ENCODE measurements at places on chromosomes 5 and 9.

DNA sequence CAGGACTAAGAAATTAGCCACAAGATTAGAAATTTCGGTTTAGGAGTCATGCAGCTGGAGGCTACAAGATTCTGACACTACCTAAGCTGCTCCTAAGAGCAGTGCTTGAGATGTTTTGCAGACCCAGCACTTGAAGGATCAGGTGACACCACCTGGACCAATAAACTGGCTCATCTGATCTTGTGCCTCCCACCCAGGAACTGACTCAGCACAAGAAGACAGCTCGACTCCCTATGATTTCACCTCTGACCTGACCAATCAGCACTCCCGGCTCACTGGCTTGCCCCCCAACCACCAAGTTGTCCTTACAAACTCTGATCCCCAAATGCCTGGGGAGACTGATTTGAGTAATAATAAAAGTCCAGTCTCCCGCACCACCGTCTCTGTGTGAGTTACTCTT lies 170.4 kb downstream of the TTC39B start:
- DNase-seq: no peak

GRCh38 chr5:140806834-140807775 lies at the start of gene PCDHA4:
Gene PCDHA4, plus strand, starts transcription at chr5:140807068.
- DNase-seq: no peak

DNA sequence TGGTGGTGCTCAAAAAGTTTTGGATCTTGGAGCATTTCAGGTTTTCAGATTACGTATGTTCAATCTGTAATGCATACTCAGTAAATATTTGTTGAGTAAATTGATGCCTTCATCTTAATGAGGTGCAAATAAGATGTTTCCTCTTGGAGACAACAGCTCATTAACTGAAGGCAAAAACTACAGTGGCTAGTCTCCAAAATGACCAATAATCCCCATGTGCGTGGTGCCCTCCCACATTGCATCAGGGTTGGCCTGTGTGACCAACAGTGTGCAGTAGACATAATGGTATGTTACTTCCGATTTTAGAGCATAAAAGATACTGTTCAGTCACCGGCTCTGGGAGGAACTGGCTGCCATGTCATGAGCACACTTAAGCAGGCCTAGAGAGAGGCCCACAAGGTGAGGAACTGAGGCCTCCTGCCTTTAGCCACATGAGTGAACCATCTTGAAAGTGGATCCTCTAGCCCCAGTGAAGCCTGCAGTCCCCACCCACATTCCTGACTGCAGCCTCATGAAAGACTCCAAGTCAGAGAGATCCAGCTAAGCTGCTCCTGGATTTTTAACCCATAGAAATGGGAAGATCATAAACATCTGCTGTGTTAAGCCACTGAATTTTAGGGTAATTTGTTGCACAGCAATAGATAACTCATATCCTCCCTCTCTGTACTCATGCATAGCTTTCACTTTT lies 55.7 kb downstream of the LIFR start:
- DNase-seq: no peak

DNA sequence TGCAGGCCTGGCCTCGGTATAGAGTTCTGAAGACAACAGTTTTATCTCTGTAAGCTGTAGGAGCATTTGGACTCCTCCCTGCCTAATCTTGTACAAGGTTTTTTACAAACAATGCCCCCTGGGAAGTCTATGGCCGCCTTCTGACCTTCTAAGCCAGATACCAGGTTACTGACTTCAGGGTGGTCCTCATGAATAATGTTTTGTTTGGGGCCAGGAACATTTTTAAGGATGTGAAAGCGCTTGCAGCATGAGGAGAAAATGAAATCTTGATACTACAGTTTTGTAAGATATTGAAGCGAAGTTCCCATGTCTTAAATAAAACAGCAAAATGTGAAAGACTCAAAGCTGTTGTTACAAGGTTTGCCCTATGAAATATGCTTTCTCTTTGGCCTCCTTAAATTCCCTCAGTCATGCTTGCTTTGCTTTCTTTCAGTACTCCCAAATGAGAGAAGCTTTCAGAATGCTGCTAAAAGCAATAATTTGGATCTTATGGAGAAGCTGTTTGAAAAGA lies 5.2 kb downstream of the ANKDD1B start:
- DNase-seq: no peak

DNA sequence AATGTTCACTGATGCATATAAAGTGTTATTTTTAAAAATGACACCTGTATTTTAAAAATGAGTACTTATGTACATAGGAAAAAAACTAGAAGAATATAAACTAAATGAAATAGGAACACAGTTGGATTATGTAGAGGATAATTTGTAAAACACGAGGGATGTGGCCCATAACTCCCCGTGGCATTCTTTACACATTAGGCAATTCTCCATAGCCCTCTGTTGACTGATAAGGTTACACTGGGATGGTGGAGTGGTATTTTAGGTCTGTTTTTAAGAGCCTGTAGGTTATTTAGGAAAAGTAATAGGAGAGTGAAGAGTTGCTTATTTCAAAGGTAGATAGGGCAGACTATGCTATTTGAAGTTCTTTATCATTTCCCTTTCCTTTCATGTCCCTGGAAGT lies 1.8 kb downstream of the CAVIN4 start:
- DNase-seq: no peak

DNA sequence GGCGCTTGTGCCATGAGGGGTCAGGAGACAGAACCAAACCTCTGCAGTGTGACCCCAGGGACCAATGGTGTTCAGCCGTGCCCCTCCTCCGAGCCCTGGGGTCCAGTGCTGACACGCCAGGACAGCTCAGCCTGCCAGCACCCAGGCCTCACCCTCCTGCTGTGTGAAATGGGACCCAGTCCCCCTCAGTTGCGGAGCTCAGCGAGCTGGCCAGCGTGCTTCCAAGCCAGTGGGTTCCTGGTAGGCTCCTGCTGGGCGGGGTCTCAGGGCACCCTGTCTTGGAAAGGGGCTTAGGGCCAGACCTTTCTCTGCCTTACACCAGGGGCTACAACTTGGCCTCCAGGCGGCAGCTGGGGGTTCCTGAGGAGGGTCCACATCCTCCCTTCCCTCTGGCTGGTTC lies 4.4 kb downstream of the RNF44 start:
- DNase-seq: no peak

- no peak for DNase-seq
These were observed 34.2 kb downstream of the CORO2A start for GRCh38 chr9:98158071-98158831.

- no peak for DNase-seq
These were observed 368.9 kb upstream of the ST8SIA4 start for GRCh38 chr5:101271945-101272344.

DNA sequence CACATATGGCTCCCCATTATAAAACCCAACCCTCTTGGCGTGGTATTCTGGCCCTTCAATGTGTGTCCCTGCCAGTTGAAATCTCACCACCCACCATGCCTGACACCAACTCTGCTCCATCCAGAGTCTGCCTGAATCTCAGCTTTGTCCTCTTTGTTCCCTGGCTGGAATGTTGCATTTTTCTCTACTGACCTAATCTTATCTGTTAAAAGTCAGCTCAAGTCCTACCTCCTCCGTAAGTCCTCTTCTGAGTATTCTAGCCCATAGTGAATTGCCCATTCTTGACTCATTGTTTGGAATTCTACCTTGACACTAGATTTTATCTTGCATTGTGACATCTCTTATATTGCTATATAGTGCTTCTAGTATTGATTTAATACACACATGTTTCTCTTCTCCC lies 207.1 kb upstream of the VLDLR start:
- DNase-seq: no peak

DNA sequence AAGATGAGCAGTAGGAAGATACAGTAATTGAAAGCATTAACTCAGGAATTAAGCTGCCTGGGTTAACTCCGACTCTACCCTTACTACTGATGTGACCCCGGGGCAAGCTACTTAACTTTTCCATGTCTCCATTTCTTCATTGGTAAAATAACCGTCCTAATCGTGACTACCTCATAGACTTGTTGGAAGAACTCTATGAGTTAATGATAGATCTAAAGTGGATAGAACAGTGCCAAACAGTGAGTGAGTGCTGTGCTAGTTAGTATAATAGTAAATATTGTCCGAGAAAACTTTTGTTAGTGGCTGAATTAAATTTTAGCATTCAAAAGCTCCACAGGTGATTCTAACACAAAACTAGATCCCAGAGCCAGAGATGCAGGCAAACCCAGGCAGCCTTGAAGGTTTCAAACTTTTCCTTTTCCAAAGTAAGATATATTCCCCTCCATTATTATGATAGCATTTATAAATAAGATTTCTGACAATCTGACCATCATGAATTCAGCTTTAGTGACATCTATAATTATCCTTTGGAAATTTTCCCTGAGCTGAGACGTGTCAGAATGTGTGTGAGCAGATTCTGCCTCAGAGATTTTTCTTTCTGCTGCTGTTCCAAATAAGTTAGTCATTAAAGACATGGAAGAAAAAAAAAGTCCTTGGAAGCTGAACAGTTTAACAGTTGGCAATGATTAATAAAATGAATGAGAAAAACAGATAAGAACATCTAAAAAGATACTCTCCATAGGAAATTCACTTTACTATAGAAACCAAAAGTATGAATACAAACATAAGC lies 369.5 kb downstream of the PRELID2 start:
- no peak for DNase-seq

DNA sequence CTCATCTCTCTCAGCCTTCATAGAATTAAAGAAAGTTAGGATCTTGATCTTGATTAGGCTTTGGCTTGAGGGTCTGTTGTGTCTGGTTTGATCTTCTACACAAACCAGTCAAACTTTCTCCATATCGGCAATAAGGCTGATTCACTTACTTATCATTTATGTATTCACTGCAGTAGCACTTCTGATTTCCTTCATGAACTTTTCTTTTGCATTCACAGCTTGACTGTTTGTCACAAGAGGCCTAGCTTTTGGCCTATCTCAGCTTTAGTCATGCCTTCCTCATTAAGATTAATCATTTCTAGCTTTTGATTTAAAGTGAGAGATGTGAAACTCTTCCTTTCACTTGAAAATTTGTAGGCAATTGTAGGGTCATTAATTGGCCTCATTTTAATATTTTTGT lies 62.8 kb downstream of the SH3RF2 start:
- DNase-seq: no peak
